Ecto neural progenitor cell (in vitro differentiated cells): ENCODE measurements at places on chromosomes 3 and 15.

DNA sequence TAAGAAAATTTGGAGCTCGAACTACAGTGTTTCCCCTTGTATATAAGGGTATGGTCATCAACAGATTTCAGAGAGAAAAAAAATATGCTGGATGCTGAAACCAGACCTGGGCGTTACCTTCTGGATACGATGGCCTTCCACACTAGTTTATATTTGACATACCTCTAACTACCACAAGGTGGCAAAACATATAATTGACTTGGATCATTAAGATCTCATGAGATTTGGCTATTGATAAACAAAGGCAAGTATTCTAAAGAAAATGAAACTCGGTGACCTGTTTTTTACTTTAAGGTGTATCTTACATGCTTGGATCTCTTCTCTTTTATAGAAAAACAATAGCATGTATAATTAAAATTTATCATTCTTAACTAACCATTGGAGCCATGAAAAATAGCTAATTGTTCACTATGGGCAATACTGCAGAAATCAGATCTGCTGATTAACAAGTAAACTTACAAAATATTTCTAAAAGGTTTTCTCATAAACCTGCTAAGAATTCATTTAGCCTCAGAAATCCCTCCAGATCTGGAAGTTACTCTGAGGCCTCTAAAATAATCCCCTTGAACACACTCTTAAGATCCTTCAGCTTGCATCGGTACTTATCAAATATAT is 300.6 kb upstream of the KCNH8 start:
- DNase-seq: no peak

- DNase-seq: peak; percentile 40
These were observed 100.1 kb downstream of the TPRA1 start for GRCh38 chr3:127490271-127491023.

- no peak for DNase-seq
These were observed 340.7 kb upstream of the C2CD4B start for GRCh38 chr15:62505762-62506161.

GRCh38 chr3:7682822-7683229 is 818.8 kb upstream of the LMCD1 start:
- DNase-seq: no peak

GRCh38 chr3:104873331-104873730 is 493.4 kb upstream of the ALCAM start:
- DNase-seq: no peak

DNA sequence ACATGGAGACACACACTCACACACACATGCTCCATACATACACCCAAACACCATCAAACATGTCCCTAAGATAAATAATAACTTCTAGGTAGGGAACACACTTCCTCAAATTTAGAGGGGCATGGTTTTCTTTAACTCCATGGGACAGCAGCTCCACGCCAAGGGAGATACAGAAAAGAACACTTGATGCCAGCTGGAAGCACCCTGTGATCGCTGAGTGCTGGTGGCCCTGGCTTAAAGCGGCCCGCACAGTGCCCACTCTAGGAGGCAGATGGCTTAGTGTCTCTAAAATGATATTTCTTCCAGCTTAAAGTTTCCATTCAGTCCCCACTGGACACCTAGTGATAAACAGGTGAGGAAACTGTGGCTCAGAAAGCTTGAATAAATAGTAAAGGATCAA is 232.9 kb downstream of the UACA start:
- peak; percentile 11 for DNase-seq

- DNase-seq: no peak
These were observed 6.2 kb downstream of the TMEM40 start for GRCh38 chr3:12752809-12753208.

GRCh38 chr3:15711281-15711680 is 86.5 kb downstream of the ANKRD28 start:
- DNase-seq: no peak

GRCh38 chr3:108396336-108396735 is 100.0 kb downstream of the HHLA2 start:
- no peak for DNase-seq

GRCh38 chr15:66631616-66632263 is 65.9 kb upstream of the LCTL start:
- DNase-seq: no peak

GRCh38 chr15:88174571-88174970 is 82.0 kb downstream of the NTRK3 start:
- no peak for DNase-seq

- no peak for DNase-seq
These were observed 70.2 kb downstream of the MYRIP start for GRCh38 chr3:39879581-39879980.

DNA sequence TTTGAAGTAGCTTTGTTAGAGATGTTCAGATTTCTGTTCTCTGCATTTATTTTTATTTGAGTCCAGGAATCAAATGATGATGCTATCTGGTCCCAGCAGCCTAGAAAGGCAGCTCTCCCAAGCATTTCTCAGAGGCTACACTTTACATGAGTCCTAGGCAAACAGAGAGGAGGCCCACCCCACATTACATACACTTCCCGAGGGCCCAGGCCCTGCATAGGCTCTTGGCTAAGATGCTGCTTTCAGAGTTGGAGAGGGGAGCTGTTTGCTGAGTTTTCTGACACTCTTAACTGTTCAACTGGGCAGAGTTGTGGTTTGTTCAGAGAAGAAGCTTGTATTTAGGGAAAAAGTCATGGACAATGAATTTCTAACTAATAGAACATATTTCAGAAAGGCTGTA is 117.9 kb upstream of the RGMA start:
- DNase-seq: no peak

GRCh38 chr3:112407214-112407887 is 74.4 kb downstream of the CD200 start:
- DNase-seq: no peak

GRCh38 chr15:101399431-101399830 is 90.1 kb downstream of the PCSK6 start:
- peak; percentile 23 for DNase-seq

DNA sequence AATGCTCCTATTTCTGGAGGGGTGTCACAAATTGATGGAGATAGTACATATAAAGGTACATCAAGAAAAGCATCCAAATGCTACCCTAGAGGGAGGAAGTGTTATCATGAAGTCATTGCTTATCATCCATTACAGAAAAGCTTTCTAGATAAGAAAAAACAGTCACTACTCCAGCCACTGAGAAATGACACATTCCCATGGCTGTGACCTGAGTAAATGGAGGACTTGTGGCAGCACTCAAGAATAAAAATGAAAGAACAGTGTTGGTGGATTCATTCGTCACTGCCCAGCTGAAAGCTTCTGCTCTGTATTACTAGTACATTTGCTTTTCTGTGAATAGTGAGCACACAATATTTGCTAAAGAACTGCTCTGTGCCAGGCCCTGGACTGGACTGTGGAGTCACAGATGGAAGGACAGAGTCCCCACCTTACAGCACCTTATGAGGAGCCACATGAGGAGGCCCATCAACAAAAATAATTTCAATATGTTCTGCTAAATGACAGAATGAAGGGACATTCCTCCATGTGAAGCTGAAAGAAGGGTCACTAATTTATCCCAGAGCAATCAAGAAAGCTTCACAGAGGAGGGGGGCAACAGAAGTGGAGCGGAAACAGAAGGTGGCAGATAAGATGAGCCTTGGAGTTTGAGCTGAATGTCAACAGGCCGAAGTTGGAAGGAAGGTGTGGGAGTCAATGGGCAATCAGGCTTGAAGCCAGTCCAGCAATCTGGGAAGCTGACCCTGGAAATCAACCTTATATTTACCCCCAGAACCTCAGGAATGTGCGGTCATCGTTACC is 343.5 kb upstream of the TRIM42 start:
- DNase-seq: no peak
